ENCODE measurements at places on chromosomes 3 and 15.

DNA sequence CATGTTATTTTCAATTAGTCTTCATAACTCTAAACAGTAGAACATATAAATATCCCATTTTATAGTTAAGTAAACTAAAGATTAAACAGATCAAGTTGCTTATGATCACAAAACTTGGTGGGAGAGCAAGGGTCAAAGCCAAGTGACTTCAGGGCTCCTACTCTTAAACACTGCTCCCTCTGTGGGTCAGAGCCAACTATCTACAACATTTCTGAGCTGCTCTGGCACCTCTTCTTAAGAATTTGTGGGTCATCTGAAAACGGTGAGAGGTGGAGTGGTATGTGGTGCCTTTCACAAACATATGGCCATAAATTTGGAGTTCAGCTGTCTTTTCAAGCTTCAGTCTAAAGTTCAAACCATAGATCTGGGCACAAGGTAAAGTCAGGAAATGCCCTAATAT is 10.9 kb downstream of the ATG3 start:
- no peak for DNase-seq

DNA sequence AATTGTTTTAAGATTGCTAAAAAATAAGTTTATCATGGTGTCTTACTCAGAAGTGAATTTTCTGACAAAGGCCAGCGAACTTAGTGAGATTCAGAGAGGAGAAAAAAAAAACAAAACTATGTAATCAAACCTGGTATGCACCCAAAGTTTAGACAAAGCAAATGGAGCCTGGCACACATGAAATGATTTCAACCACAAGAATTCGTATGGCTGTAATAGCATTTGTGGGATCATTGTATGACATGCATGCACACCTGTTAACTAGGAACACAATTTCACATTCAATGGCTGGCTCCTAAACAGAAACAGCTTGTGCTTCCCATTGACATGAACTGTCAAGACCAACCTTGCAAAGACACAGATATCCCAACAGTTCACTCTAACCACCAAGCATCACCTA is 94.6 kb downstream of the ZIC4 start:
- DNase-seq, result no peak

- DNase-seq, result no peak
Measured at GRCh38 chr3:4864503-4864902, 114.7 kb upstream of the BHLHE40 start.

GRCh38 chr3:141063831-141064230 is 12.7 kb downstream of the SPSB4 start:
- no peak for DNase-seq

- no peak for DNase-seq
Measured at GRCh38 chr3:126259411-126260391, 79.3 kb upstream of the ALDH1L1 start.

DNA sequence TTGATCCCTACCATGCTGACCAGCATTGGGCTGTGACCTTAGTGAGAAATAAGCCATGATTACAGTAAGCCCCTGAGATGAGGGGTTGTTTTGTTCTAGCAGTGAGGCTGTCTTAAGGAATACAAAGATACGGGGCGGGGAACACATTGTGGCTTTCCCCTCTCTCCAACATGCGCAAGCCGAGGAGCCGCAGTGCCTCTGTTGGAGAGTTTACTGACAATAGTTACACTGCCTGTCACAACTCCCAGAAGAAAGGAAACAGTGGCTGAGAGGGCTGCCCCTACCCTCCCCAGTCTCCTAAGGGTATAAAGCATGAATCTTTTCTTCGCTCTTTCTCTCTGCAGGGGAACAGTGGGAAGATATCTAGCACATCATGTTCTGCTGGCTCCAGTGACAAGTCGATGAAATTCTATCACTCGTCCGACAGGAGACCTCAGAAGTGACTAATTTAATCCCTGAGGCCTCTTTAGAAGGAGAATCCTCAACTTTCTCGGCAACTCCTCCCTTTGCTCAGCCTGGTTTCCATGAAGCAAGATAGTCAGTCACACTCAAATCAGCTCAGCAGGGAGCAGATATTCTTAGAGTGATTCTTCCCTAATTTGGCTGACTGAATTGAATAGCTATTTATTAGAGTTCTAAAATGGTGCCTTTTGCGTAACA is 409.0 kb upstream of the PROK2 start:
- no peak for DNase-seq

DNA sequence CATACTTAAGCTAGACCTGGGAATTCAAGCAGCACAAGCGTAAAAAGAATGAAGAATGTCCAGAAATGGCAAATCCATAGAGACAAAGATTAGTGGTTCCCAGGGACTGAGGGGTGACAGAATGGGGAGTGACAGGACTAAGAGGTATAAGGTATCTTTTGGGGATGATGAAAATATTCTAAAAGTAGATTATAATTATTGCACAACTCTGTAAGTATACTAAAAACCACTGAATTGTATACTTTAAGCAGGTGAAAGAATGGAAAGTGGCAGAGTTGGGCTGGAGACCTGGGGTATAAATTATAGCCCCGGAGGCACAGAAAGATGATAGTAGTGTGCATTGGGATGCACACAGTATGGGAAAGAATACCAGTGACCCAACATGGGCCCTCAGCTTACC is 5.6 kb downstream of the BRK1 start:
- no peak for DNase-seq

DNA sequence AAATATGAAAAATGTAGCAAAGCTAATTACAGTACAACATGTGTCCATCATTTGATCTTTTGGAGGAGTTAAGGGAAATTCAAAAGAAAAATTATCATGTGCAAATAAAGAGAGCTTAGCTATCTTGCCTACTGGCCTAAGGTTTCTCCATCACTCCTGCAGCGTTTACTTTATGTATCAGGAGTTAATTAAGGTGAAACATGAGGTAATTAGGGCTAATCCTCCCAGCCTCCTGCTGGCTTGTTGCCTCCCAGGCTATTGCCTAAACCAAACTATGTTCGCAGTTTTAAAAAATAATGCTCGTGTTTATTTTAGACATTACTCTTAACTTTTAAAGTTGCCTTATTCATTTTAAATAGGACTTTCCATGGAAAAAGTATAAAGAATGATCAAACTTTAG is 367.5 kb downstream of the ROBO2 start:
- no peak for DNase-seq

GRCh38 chr3:151979906-151980305 is 106.5 kb downstream of the SUCNR1 start:
- no peak for DNase-seq

GRCh38 chr15:82539691-82540054 is 584 bp downstream of the RPS17 start:
- no peak for DNase-seq

Measured in SJSA1 (cell line).